Common myeloid progenitor, CD34-positive (primary cell): ENCODE measurements at places on chromosomes 7 and 10.

DNA sequence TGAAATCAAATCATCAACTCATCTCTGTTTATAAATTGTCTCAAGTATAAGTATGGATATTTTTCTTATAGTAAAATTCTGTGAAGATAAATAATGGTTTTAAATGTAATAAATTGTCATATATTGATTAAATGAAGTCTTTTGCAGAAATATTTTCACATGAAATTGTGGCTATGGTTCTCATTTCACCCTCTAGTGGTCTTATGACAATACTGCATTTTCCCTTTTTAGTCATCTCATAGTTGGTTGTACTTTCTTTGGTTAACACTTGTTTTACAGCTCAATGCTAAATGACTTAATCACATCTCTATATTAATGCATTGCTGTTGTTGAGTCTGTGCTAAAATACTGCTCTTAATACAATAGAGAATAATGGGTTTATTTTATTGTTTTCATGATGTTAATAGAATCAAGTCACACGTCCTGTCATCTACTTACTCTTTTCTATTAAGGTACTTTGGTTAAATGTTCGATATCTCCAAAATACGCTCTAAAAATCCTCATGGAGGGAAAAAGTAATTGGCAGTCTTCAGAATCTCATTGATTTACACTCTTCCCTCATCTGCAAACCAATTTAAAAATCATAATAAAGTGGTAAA, 38.0 kb upstream of the CACNA2D1 start:
- H3K27ac ChIP-seq = no peak overlapping the region
- H3K4me1 ChIP-seq = no peaks in the 10 kb centered on the region
- H3K4me3 ChIP-seq = no peak overlapping the region
- DNase-seq = peak; percentile 3
- no peaks in the 10 kb centered on the region for H3K36me3 ChIP-seq

GRCh38 chr10:73790886-73791625, 5.7 kb downstream of the ZSWIM8 start:
- no peak overlapping the region for H3K27ac ChIP-seq
- H3K27me3 ChIP-seq = no peaks in the 10 kb centered on the region
- H3K36me3 ChIP-seq = peaks cover 63% of the 10 kb centered on the region
- H3K4me1 ChIP-seq = peaks cover 4% of the 10 kb centered on the region
- DNase-seq = no peak

DNA sequence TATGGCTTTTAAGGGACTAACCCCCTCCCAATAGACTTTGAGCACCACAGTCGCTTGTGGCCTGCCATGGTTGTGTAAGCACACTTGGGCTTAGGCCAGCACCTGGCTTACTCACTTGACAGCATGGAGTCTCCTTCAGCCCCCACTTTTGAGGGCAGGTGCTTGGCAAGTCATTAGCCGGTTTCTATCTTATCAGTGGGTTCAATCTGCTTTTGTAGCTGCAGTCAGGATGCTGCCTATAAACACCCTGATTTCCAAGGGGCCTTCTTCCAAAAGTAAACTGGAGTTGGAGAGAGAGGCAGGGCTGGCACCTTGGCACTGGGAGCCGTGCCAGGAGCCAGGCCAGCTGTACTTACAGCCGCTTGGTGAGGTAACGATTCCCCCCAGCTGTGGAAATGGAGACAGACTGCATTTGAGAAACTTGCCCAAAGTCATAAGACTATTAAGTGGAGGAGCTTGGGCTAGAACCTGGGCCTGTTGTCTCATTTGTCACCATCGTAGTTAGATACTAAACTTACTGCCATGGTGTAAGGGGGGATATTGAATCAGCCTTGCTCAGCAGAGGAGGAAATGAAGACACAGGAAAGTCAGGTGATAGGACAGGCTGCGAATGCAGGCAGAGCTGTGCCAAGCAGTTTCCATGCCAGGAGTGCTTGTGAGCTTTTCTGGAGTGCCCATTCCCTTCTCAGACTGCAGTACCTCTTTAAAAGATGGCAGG, 92.2 kb upstream of the EFCAB10 start:
- peaks cover 5% of the 10 kb centered on the region for H3K36me3 ChIP-seq
- peaks cover 60% of the 10 kb centered on the region for H3K4me1 ChIP-seq
- no peaks in the 10 kb centered on the region for H3K27me3 ChIP-seq
- peak; percentile 85 for DNase-seq
- H3K27ac ChIP-seq = peak overlapping the region; percentile 28

- H3K4me1 ChIP-seq = peaks cover 28% of the 10 kb centered on the region
- peak overlapping the region; percentile 88 for H3K27ac ChIP-seq
- peaks cover under 1% of the 10 kb centered on the region for H3K36me3 ChIP-seq
- no peaks in the 10 kb centered on the region for H3K27me3 ChIP-seq
- DNase-seq = no peak
Observed at GRCh38 chr10:45471059-45471458, 97.0 kb downstream of the ALOX5 start.

DNA sequence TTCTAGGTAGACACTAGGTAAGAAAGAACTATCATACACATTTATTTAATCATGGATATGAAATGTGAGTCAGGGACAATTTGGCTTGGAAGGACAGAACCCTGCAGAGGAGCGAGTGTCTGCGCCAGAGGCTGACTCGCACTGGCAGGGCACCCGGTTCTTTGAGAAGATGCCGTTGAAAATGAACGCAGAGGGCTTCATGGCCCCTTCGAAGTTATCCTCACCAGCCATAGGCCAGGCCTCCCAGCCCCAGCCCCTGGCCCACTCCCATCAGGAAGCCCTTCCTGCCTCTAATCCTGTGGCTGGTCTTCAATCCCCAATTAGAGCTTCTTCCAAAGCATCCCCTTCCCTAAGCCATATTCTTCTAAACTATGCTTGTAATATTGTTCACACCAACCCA, 239.8 kb downstream of the TCERG1L start:
- DNase-seq = no peak
- H3K27me3 ChIP-seq = no peaks in the 10 kb centered on the region
- H3K36me3 ChIP-seq = no peaks in the 10 kb centered on the region
- no peak overlapping the region for H3K4me3 ChIP-seq

- no peak for DNase-seq
- no peaks in the 10 kb centered on the region for H3K27me3 ChIP-seq
- H3K4me1 ChIP-seq = no peaks in the 10 kb centered on the region
Observed at GRCh38 chr10:52583336-52583735, 189.2 kb downstream of the MBL2 start.

- no peak overlapping the region for H3K27ac ChIP-seq
- no peaks in the 10 kb centered on the region for H3K36me3 ChIP-seq
- no peak overlapping the region for H3K4me3 ChIP-seq
- no peaks in the 10 kb centered on the region for H3K4me1 ChIP-seq
- DNase-seq = no peak
Observed at GRCh38 chr10:19421674-19422073, 373.1 kb downstream of the MALRD1 start.

DNA sequence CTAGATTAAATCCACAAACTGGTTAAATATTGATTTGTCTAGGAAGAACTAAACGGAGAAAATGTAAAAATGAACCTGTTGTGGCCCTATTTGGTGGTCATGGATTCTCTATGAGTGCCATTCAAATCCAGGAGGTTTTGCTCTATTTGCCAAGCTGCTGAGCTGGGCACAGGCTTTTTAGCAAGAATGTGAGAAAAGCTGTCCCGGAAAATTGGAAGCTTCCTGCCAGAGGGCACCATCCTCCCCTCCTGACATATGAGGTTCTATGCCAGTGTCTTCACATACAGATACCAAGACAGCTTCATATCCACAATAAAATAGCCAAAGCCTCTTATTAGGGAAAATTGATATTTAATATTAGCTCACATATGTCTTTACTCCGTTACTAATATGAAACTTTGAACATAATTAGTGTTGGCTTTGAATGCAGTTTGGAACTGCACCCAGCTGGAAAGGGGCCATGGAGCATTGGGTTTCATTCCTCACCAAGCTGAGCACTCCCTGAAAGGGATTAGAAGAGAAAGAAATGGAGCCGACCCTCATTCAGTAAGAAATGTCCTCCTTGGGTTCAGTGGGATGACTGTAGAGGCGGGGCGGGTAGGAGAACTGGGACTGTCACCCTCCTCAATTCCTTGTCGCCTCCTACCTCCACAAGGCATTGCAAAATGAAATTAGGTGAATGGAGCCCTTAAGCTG, 47.8 kb downstream of the NRCAM start:
- H3K4me1 ChIP-seq = no peaks in the 10 kb centered on the region
- no peaks in the 10 kb centered on the region for H3K36me3 ChIP-seq
- H3K27ac ChIP-seq = no peak overlapping the region

GRCh38 chr7:2601065-2601464, 30.7 kb upstream of the TTYH3 start:
- no peak overlapping the region for H3K27ac ChIP-seq
- H3K36me3 ChIP-seq = no peaks in the 10 kb centered on the region
- no peak for DNase-seq
- no peaks in the 10 kb centered on the region for H3K27me3 ChIP-seq
- no peaks in the 10 kb centered on the region for H3K4me1 ChIP-seq
- no peak overlapping the region for H3K4me3 ChIP-seq

DNA sequence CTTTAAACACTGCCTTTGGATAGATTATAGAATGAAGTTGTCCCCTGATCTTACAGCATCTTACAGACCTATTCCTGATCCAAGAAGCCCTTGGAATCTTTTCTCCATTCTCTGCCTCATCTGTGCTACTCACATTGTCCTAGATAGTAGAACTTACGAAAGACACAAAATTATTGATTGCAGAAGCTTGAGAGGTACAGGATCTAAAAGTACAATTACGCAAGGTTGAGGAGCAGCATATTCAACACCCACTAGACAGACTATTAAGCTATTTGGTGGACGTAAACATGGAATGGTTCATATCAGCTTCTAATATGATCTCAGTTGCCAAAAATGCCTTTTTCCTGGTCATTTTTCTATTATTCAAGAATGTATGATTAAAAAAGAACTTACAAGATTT, 90.5 kb upstream of the SEM1 start:
- H3K4me1 ChIP-seq = no peaks in the 10 kb centered on the region
- H3K27me3 ChIP-seq = no peaks in the 10 kb centered on the region
- H3K27ac ChIP-seq = no peak overlapping the region
- no peak for DNase-seq
- no peak overlapping the region for H3K4me3 ChIP-seq
- no peaks in the 10 kb centered on the region for H3K36me3 ChIP-seq
